ENCODE measurements at places on chromosomes 1 and 21.

- DNase-seq: no peak
These were observed 253.2 kb downstream of the CRB1 start for GRCh38 chr1:197521118-197521739.

- DNase-seq: no peak
These were observed 287.4 kb downstream of the NPHP4 start for GRCh38 chr1:5704561-5705514.

DNA sequence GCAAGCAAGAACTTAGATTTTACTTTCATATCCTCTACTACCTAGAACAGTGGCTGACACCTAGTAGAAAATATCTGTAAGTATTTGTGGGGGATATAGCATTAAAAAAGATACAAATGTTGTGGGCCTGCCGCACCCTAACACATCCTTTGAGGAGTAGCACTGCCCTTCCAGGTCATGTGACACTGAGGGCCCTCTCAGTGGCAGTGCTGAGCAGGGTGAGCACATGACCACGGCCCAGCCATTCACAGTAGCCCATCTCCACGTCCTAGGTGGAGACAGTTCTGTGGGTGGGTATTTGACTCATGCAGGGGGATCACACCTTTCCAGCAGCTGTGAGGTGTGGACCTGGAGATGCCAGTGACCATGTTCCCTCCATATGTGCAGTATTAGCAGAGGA lies 108.9 kb downstream of the OMA1 start:
- DNase-seq: no peak

DNA sequence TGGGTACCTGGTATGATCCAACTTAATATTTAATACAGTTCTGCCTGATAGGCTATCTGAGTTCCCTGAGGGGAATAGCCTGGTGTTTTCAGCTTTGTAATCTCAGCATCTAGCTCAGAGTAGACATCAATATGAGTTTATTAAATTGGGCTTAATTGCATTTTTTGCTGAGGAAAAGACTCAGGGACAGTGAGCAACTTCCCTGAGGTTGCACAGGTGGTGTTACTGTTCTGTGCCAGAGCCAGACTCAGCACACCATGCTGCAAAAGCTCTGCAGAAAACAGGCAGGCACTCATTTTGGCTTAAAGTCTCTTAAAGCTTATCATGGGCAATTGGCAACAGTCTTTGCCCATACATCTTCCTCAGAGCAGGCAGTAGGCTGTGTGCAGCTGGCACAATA lies 90.5 kb upstream of the JUN start:
- DNase-seq: no peak

DNA sequence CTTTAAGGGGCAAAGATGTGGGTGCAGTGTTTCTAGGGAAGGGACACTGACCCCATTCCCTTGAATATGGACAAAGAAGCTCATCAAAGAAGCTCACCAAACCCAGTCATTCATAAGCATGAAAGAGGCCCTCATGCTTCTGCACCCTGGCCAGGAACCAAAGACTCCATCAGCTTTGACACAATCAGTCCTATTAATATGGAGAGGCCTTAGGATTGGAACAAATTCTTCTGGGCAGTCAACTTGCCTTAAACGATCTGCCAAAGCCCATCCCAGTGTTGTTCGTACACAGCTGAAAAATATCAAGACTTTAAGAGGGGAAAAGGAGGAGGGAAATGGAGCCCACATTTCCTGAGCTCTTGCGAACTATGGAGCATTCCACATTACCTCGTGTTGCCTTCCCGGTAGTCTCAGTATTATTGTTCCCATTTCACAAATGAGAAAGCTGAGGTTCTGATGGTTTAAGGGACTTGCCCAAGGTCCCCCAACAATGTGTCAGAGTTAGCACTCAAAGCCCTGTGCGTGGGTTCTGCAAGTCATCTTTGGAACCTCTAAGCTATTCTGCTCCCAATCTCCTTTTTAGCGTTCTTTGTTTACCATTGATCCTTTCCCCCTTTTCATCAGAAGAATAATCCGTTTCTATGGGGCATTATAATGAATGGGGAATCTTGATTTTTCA lies 161.9 kb downstream of the ZBTB18 start:
- DNase-seq: no peak

- DNase-seq: no peak
These were observed 38.6 kb downstream of the CAPN9 start for GRCh38 chr1:230785636-230786384.

DNA sequence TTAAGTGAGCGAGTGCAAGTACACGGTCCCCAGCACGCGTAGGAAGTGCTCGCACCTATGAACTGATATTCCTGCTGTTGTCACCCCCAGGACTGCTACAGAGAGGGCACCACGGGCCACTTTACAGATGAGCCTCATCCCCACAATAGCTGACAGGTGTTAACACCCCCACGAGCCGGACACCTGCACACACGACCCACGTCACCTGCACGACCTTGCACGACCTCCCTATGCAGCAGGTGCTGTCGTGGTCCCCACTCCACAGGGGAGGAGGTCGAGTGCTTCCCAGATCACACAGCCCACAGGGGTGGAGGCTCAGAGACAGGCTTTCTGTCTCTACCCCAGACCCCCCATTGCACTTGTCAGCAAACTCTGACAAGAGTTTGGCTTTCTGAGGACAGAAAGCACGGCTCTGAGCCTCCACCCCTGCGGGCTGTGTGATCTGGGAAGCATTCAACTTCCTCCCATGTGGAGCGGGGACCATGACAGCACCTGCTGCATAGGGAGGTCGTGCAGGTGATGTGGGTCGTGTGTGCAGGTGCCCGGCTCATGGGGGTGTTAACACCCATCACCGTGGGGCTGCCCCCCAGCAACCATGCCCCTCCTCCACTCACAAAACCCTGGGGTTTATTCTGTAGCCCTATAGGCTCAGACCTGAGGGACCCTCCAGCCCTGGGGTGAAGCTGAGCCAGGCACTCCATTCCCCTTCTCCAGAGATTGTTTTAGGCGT lies 80.8 kb downstream of the MATN1 start:
- DNase-seq: no peak

DNA sequence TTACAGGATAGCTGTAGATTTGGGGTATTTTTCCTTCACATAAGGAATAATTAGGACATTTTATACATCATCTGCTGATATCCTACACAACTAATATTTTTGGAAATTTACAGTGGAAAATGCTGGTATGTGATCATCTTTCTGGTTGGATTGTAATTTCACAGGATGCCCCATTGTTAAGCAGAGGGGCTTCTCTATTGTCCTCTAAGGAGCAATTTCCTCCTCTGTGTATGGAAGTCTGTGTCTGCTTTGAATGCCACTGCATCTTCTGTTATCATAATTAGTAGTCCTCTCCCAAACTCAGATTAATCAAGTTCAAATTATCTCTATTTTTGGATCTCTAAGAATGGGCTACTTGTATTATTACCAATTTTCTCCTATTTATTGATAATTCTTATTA lies 988.1 kb upstream of the B3GALT2 start:
- DNase-seq: no peak

GRCh38 chr1:152398812-152399698 lies 15.0 kb downstream of the CRNN start:
- DNase-seq: no peak

DNA sequence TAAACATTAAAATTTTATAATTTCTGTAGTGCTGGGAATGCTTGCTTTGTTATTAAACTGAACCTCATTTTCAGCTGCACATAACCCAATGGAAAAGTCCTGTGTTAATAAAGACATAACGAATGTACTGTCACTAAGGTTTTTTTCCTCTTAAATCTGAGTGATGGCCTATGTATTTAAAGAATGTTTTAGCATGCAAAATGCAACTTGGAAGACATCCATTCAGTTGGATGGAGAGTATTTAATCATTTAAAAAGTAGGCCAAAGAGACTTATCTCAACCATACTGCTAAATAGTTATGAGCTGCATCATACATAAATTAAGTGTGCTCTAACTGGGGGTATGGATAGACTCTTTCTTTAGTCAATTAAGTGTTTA lies 48.5 kb downstream of the RWDD3 start:
- DNase-seq: no peak

DNA sequence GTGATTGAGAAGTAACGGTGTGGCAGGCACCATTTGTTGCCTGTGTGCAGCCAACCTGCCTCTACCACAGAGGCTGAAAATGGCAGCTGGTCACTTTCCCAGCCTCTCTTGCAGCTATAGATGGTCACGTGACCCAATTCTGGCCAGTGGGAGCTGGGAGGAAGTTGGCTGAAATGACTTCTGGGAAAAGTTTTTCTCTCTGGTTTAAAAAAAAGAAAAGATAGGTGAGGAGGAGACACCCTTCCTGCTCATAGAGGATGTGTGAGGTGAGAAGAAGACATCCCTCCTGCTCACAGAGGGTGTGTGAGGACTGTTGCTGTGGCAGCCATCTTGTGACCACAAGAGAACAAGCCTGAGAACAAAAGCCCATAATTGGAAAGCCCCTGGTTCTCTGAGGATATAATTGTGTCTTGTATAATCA lies 122.8 kb downstream of the SYF2 start:
- no peak for DNase-seq

DNA sequence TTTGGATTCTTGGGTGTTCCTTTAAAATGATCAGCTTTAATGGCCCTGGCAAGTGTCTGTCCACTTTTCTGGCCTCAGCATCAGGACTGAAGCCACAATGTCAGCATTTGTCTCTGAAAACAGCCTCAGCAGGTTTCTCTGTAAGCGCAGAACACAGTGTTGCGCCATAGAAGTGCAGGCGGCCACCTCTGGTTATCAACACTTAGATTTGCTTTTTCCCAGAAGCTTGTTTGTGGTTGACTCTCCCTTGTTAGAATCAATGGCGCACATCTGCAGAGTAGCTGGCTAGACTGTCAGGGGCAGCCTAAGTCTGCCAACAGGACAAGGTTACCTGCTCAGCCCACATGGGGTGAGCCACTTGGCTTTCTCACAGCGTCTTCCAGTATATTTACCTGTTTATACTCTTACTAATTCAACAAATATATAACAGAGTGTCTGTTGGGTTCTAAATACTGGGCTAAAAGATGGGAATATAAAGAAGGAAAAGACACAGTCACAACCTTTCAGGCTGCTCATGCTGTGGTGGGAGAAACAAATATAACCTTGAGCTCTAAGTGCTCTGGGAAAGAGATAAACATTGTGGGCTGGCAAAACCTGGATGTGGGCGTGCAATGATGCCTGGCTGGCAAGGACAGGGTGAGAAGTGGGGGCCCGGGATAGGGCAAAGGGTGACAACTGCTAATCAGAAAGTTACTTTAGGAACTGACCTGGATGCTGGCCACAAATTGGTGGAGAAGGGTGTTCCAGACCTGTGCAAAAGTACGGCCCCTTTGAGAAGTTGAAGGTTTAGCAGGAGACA lies 149.3 kb upstream of the KIAA0040 start:
- DNase-seq: no peak

- no peak for DNase-seq
These were observed 9.5 kb upstream of the PDIK1L start for GRCh38 chr1:26102119-26102518.

GRCh38 chr1:175841738-175842187 lies 98.4 kb upstream of the TNR start:
- no peak for DNase-seq

- no peak for DNase-seq
These were observed 231.9 kb upstream of the JUN start for GRCh38 chr1:59015708-59016107.

DNA sequence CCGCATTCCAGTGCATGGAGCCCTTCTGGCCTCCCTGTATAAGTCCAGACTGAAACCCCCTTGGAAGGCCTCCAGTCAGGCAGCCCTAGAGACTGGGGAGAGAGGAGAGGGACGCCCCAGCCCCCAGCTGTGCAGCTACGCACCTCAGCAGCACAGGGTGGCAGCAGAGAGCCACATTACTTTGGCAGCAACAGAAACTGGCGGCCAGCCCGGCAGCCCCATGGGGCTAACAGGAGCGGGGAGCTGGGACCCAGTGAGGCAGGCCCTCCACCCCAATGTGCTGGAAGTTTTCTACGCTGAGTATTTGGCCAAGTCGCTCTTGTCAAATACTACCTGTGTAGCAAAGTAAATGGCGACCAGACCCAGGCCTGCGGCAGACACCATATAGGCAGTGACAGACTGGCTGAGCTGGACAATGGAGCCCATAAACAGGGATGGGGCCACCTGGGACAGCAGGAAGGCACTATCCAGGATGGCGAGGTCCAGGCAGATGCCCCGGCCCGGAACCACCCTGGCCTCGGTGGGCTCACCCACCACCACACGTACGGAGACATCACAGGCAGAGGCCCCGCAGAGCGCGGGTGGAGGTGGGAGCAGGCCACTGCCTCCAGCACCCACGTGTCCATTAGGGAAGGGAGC lies 21.2 kb downstream of the SLC45A3 start:
- DNase-seq: peak; percentile 31

DNA sequence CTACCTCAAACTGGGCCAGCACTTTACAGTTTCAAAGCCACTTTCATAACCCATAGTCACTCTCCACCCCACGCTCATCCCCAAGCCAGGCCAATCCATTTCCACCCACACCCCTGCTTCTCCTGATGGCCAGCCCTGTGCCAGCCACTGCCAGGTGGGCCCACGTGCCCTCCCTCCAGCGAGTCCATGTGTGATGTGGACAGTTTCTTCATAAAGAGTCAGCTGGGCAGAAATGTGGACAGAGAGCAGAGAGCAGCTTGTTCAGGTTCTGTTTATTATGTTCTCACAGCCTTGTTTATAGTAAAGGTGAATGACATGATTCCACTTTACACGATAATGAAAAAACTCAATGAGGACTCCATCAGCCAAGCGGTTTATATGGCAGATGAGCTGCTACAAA lies 37.4 kb upstream of the RGS16 start:
- DNase-seq: no peak

- no peak for DNase-seq
These were observed 9.2 kb upstream of the ZNF644 start for GRCh38 chr1:91031081-91031480.

- no peak for DNase-seq
These were observed 53.4 kb downstream of the GADD45A start for GRCh38 chr1:67738401-67738800.

DNA sequence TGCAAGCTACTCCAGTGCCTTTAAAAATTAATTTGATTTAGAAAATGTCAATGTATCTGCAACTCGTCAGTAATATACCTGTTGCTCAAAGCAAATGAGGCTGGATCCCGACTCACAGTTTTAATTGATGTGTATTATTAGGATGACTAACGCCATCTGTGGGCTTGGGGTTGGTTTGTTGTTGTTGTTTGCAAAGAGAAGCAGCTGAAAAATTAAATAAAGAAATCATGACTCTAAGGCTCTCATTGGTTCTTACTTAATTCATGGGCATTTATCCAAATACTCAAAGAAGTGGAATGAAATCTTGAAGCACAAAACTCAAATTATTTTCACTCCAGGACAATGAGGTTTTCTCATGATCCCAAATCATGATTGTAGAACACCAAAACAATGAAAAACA lies 46.4 kb downstream of the SEC16B start:
- DNase-seq: no peak

DNA sequence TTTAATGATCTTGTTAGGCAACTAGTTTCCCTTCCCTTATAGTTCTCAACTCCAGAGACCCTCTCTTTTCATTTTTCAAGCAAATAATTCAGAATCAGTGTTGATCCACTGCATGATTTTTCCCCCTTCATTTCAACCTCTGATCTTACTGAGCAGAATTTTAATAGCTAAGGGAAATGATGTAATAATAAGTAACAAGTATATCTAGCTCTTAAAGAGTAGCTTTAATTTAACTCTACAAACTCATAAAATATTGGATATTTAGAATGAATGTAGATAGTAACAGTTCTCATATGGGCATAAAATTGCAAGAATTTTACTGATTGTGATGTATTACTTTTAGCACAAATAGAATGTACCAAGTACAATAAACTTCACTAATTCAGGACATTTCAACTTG lies 130.2 kb downstream of the NR5A2 start:
- DNase-seq: no peak

Data from KG1 (cell line).